Activated naive CD4-positive, alpha-beta T cell treated with Interleukin-2 at 50 U/mL for 16 hours (primary cell): ENCODE measurements at places on chromosomes 13 and 19.

GRCh38 chr19:282501-282900 lies 8.7 kb downstream of the PLPP2 start:
- DNase-seq = no peak

DNA sequence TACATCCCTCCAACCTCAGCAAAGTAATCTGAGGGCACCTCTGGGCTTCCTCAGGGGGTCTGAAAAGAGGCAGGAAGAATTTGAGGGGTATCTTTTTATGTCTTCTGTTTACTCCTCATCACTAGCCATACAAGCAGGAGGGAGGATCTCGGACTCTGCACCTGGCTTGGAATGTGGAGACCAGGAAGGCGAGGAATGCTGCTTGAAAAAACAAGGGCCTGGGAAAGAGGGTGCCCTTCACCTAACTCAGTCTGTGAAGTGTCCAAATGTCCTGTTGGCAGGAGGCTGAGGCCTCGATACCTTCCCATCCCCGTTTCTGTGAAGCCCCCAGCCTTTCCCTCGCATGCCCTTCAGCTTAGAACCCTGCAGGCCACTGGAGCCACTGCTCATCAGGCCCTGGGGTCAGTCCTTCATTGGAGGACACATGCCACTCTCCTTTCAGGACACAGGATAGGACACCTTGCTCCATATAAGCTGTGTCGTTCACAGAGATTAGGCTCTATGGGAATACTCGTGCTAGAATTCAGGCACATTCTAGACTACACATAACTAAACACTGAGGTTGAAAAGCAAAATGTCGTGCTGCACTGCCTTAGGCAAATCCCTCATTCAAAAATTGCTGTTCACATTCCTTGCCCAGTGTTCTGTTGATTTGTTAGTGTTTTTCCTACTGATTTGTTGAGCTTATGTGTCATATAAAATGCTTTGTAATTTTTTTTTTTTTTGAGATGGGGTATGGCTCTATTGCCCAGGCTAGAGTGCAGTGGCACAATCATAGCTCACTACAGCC lies 49.7 kb downstream of the ESD start:
- no peak for DNase-seq

DNA sequence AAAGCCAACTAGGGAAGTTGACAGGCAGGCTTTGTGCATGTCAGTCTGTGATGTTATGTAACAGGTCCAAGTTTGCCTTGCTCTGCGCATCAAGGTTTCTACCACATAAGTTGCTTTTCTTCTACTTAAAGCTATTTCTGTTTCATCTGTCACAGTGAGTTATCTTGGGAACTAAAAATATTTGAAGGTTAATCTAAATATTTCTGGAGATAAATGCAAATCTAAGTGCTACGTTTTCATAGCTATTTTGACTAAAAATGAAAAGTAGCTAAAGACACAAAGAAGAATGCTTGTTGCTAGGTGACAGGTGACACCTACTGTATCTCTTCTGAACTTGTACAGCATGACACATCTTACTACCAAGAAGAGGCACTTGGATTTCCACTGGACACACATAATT lies 135.6 kb downstream of the KLF12 start:
- DNase-seq = no peak

- DNase-seq = no peak
Observed at GRCh38 chr19:50255115-50255514, 51.7 kb downstream of the MYH14 start.

DNA sequence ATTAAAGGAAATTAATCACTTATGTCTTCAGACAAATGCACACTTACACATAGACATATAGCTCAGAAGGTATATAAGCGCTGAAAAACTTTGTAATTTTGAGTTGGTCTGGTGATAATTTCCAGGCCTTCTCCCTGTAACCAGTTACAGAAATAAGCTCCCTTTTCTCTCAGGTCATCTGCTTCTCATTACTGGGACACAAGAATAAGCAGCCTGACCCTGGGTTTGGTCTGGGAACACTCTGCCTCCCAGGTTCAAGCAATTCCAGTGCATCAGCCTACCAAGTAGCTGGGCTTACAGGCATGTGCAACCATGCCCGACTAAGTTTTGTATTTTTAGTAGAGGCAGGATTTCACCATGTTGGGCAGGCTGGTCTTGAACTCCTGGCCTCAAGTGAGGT lies 274.5 kb downstream of the LMO7 start:
- no peak for DNase-seq
